ENCODE measurements at places on chromosomes 7 and 10. TPM values are rescaled to one million over a fixed set of nuclear protein-coding genes. Genes with fewer than 3 reads are reported as not detected.

- DNase-seq: no peak
Measured at GRCh38 chr10:49281461-49281860, 17.5 kb upstream of the C10orf71 start.

DNA sequence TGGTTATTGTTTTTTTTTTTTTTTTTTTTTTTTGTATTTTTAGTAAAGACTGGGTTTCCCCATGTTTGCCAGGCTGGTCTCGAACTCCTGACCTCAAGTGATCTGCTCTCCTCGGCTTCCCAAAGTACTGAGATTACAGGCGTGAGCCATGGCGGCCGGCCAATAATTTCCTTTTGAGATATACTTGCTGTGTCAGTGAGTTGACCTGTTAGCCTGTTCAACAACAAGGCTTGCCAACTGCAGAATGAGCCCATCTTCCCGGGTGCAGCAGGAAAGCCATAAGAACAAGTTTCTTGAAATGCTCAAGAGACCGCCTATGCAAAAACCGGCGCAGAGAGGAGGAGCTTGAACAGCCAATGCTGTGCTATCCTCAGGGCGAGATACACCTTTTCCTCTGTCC, 112.5 kb downstream of the PRPF18 start:
- no peak for DNase-seq

- peak; percentile 90 for DNase-seq
Measured at GRCh38 chr7:123622660-123623386, 21.2 kb downstream of the ASB15 start.

DNA sequence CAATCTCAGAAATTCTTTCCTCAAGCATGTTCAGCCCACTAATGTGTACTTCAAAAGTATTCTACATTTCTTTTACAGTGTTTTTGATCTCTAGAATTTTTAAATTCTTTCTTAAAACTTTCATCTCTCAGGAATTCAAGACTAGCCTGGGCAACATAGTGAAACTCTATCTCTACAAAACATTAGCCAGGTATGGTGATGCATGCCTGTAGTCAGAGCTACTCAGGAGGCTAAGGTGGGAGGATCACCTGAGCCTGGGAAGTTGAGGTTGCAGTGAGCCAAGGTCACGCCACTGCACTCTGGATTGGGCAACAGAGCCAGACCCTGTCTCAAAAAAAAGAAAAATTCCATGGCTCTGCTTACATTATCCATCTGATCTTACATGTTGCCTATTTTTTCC, 5.0 kb upstream of the EGFR start:
- no peak for DNase-seq

GRCh38 chr7:30184791-30185487, 50.2 kb downstream of the MTURN start:
- DNase-seq: peak; percentile 88

DNA sequence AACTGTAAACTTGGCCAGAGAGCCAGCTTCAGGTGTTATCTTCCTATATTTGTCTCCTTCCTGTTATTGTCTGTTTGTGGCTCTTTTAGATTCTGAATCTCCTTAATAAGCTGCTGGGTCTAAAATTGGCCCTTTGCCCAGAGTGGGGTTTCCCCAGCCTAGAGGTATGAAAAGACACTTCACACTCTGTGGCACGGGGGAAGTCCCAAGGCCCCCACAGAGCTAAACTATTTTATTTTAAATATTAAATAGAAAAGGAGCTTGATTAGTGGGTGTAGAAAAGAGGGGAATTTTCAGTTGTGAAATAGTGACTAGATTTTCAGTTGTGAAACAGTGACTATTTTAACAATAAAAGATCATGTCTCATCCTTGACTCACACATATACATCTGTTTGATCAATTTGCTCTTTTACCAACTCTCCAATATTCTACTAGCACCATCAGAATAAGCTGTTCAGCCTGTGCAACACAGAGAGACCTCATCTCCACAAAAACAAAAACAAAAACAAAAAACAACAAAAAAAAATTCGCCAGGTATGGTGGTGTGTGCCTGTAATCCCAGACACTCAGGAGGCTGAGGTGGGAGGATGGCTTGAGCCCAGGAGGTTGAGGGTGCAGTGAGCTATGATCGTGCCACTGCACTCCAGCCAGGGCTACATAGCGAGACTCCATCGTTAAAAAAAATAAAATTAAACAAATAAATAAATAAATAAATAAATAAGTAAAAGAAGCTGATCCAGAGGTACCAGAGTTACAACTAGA, 24.9 kb upstream of the ADO start:
- no peak for DNase-seq

DNA sequence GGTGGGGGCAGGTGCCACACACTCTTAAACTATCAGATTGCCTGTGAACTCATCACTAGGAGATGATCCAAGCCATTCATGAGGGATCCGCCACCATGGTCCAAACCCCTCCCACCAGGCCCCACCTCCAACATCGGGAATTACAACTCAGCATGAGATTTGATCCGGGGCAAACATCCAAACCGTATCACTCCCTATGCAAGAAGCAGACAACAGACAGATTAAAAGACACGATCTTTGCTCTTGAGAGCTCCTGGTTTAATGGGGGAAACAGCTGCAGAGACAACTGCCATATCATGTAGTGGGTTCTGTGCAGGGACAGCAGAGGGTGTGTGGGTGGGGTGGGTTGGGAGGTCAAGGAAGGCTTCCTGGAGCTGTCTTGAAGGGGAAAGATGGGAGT, 123.6 kb downstream of the EMX2 start:
- peak; percentile 1 for DNase-seq

GRCh38 chr10:95451150-95451549, 110.0 kb downstream of the SORBS1 start:
- no peak for DNase-seq

- DNase-seq: no peak
Measured at GRCh38 chr7:142440906-142441411, 183.1 kb upstream of the PRSS58 start.

Gene CLCN1
- total RNA-seq: not detected

Gene FAM171A1
- 14.0 TPM for total RNA-seq

Gene EPHB6
- total RNA-seq: 0.16 TPM

Gene CFAP46
- not detected for total RNA-seq

Data from myocyte (in vitro differentiated cells).